ENCODE measurements at places on chromosomes 2 and 18.

GRCh38 chr18:36135264-36135663 lies 5.6 kb downstream of the ELP2 start:
- DNase-seq, result no peak

DNA sequence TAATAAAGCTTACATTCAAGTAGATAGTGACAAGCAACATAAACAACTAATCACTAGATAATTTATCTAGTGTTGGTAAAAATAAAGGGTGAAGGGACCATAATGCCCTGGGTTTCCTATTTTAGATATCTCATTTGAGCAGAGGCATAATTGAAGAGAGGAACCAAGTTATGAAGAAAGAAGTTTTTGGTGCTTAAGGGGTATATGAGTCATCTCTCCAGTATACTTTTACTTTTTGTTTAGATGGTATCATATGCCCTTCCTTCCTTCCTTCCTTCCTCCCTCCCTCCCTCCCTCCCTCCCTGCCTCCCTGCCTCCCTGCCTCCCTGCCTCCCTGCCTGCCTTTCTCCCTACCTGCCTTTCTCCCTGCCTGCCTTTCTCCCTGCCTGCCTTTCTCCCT lies 1053.5 kb upstream of the CELF4 start:
- no peak for DNase-seq

DNA sequence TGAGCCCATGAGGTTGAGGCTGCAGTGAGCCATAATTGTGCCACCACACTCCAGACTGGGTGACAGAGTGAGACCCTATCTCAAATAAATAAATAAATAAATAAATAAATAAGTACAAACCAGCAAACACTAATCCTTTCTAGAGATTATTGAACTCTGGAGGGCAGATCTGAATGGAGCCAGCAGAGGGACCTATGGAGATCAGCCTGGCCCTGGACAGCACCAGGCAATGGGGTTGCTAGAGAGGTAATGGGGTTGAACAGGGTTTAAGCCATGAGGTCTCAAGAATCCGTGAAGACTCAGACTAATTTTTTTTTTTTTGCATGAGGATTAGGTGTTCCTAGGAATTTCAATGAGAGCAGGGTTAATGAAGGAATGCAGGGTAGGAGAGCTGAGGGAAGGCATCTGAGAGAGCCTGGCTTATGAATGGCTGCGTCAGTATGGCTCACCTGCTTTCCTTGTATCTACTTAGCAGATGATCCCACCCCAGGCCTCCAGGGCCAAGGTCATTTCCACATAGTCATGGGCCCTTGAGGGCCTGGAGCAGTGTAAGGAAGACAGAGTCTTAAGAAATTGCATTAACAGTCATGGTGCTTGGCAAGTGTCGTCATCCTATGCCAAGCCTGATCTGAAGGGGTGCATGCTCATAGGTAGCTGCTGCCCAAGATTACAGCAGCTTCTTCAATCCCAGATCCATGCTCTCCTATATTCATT lies 34.6 kb upstream of the IL37 start:
- DNase-seq, result no peak

GRCh38 chr2:181462033-181462432 lies 4.8 kb downstream of the ITGA4 start:
- DNase-seq, result no peak

DNA sequence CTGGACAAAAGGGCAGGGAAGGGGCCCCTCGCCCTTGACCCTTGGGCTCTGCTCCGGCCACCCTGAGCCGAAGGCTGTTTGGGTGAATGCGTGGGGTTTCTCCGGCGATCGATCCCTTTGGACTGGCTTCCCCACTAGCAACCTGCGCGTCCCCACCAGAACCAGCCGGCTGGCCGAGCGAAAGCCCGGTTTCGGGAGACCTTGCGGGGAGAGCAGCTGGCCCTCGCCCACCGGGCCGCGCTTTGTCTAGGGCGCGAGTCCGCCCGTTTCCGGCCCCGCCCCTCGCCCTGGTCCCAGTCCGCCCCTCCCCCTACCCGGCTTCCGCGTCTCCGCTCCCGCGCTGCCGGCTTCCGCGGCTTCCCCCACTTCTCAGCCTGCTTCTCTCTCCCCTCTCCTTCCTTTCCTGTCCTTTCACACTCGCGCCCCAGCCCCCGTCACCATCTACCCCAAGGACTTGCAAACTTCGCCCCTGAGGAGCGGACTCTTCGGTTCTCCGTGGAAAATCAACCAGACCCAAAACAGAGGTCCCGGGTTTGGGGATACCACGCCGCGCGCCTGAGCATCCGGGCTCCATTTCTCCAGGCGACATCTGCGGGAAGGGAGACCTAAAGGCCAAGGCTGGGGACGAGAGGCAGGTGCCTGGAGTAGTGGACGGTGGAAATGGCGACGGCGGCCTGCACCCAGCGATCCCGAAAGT lies 48.0 kb upstream of the ATP6V1B1 start:
- no peak for DNase-seq

GRCh38 chr2:11829324-11829946 lies 83.0 kb downstream of the LPIN1 start:
- peak; percentile 31 for DNase-seq

- no peak for DNase-seq
Measured at GRCh38 chr2:171516793-171517192, 5.5 kb upstream of the CYBRD1 start.

GRCh38 chr2:129895526-129896082 lies 83.9 kb upstream of the RAB6C start:
- DNase-seq, result no peak

GRCh38 chr2:132416723-132417395 lies at the start of gene GPR39:
Gene GPR39 (plus strand): TSS chr2:132416805.
- DNase-seq, result no peak

- DNase-seq, result no peak
Measured at GRCh38 chr18:63199743-63200241, 119.8 kb downstream of the BCL2 start.

DNA sequence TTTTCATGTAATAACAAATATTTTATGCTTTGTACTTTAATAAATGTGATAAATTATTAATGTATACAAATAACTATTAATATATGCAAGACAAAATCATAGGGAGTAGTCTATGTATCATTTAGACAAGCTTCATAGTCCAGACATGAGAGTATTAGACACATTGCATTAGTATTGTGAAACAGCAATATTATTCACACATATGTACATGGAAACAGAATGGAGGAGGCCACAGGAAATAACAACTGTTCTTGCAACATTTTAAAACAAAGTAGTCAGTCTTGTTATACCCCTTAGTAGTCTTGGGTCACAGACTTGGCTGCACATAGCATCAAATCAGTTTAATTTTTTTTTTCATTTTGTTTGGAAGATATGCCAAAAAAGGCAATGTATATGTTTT lies 15.8 kb downstream of the DSC1 start:
- DNase-seq, result no peak

DNA sequence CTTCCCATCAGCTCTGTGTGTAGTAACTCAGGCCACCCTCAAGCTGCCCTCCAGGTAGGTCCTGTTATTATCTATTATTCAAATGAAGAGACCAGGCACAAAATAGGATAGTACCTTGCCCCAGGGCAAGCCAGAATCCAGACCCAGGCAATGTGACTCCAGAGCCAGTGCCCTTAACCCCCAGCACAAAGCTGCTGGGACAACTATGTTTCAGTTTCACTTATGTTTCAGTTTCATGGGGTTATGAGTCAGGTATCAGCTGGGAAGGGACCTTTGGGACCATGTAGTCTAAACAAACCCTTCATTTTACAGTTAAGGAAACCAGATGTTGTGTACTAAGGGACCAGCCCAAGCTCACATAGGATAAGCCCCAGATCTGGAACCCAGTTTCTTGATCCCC lies 10.0 kb downstream of the HK2 start:
- no peak for DNase-seq

DNA sequence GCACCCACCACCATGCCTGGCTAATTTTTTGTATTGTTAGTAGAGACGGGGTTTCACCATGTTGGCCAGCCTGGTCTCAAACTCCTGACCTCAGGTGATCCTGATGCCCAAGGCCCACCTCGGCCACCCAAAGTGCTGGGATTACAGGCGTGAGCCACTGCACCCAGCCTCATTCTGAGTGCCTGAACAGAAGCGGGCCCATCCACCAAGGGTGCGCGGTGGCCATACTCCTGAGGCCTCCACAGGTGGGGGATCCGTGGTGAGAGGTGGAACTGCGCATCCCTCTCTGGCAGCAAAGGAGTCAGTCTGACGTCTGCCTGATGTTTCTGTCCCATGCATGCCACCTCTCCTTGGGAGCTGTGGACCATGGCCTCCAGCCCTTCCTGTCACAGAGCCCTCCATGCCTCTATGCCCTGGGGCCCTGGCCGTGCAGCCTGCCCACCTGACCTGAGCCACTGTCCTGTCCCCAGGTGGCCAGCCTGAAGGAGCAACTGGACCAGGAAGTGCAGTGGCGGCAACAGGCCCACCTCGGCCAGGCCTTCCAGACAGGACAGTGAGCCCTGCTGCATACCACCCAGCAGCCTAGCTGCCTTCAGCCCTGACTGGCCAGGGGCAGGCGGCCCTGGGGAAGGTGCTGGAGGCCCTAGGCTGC lies 7.6 kb upstream of the SNED1 start:
- no peak for DNase-seq

- DNase-seq, result no peak
Measured at GRCh38 chr2:203427061-203427460, 98.9 kb downstream of the ABI2 start.

DNA sequence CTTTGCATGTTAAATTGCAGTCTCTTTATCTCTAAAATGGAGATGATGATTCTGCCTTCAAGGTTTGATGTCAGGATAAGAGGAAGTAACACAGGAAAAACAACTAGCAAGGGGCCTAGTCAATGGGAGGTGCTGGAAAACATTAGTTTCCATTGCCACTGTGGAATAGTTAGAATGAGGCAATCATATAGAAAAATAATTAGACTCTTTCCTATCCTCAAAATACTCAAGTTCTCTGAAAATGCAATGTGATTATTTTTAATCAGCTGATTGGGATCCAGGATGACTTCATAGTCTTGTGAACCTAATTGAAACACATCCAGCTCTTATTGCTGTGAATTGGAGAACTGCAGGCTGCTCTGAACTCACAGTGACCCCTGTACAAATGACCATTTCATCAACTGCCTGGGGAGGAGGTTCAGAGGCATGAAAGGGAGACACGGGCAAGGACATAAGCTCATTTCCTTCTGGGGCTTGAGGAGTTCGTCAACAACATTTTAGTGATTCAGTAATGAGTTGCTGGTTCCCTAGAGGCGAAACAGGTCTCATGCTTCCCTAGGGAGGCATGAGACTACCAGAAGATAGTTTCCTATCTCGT lies 422.5 kb downstream of the LPIN1 start:
- no peak for DNase-seq

DNA sequence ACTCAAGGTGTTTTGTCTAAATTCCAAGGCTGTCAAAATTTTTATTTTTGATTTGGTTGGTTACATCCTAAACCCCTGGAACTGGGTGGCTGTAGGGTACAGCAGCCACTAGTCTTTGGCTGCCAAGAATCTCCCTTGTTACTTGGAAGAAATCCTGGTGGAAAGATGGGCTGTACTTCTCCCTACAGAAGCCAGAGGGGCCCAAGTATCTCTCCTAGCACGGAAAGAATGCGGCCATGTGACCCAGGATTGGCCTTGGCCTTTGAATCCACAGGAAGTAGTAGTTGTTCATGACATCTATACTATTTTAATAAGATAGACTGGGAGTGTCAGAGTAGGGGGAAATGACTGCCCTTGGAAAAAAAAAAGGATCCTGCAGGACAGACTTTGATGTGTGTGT lies 54.4 kb upstream of the MYO3B start:
- DNase-seq, result no peak

GRCh38 chr2:134216152-134216829 lies 37.6 kb upstream of the MGAT5 start:
- no peak for DNase-seq

DNA sequence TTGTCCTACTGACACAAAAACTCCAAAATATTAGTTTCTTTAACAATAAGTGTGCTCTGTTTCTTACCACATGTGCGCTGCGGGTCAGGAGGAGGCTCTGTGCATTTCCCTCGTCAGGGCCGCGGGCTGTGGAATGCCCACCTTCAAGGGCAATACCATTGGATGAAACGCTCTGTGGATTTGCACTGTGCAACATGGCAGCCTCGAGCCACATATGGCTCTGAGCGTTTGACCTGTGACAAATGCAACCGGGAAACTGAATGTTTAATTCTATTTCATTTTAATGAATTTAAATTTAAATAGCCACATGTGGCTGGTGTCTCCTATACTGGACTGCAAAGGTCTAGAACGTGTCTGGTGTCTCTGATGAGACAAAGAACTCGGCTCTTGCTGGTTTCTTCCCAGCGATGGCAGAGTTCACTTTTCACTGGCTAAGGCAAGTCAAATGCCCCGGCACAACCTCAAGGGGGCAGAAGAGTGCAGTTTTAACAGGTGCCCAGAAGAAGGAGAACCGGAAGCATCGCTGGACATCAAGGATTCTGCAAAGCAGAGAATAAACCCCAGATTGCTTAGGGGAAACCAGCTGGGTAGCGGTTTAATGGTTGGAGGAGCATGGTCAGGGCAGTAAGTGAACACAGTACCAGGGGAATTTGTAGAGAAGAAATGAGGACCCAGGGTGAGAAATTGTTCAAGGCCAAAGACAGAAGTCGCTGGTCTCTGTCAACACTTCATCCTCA lies 37.0 kb upstream of the TMEM18 start:
- DNase-seq, result peak; percentile 35

- no peak for DNase-seq
Measured at GRCh38 chr2:104043864-104044263, 810.1 kb upstream of the POU3F3 start.

GRCh38 chr2:133732982-133733900 lies 165.0 kb upstream of the NCKAP5 start:
- no peak for DNase-seq

DNA sequence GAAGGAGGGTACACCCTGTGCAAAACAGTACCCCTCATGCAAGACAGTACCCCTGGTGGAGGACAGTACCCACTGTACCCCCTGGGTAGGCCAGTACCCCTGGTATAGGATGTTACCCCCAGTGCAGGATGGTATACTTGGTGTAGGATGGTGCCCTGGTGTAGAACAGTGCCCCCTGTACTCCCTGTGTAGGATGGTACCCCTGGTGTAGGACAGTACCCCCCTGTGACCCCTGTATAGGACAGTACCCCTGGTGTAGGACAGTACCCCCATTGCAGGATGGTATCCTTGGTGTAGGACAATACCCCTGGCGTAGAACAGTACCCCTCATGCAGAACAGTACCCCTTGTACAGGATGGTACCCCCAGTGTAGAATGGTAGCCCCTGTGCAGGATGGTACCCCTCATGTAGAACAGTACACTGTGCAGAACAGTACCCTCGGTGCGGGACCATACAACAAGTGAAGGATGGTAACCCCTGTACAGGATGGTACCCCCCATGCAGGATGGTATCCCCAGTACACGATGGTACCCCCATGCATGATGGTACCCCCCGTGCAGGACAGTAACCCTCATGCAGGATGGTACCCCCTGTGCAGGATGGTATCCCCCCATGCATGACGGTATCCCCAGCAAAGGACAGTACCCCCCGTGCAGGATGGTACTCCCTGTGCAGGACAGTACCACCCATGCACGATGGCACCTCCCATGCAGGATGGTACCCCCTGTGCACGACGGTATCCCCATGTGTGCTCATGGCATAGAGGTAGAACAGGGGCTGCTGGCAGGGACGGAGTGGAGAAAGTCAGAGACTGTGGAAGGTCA lies 248.0 kb downstream of the DCDC2C start:
- DNase-seq, result no peak

All from stimulated activated CD4-positive, alpha-beta T cell treated with anti-CD3 and anti-CD28 coated beads, Interleukin-12 subunit alpha, Interleukin-12 subunit beta, amount 100 ng/mL, for 48 hours (primary cell).